ENCODE measurements at places on chromosomes 13 and 19.
A peak's percentile ranks its signal among the peaks of the same experiment; 100 is the strongest.

DNA sequence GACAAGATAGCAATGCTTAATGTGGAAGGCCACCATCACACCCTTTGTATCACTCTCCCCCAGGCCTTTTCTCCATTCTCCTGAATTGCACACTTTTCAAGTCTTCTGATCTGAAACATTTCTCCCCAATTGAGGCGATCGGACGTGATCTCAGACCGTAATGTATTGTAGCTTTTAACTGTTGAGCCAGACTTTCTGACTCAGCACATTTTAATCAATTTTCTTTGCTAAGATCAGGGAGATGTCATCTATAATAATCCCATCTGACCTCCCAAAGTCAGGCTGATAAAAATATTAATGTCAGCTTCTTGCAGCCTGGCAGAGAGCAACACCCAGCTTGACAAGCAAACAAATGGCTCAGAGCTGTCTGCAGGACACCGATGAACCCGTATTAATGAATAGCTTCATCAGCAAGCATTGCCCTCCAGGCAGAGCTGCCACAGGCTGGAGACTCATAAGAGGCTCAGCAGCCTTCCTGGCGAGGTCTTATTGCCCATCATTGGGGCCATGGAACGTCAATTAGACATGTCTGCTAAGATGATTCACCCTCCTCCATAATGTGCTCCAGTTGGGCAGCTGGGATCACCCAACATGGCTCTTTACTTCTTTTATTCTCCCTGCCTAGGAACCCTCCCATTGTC lies 60.2 kb upstream of the UQCRFS1 start:
- DNase-seq, result no peak

- DNase-seq, result no peak
These were observed 50.3 kb upstream of the TUBGCP3 start for GRCh38 chr13:112638157-112638750.

- peak; percentile 91 for DNase-seq
These were observed 194.5 kb downstream of the KATNAL1 start for GRCh38 chr13:30112602-30113435.

- DNase-seq, result no peak
These were observed 1.9 kb downstream of the KDM4B start for GRCh38 chr19:4970558-4971423.

DNA sequence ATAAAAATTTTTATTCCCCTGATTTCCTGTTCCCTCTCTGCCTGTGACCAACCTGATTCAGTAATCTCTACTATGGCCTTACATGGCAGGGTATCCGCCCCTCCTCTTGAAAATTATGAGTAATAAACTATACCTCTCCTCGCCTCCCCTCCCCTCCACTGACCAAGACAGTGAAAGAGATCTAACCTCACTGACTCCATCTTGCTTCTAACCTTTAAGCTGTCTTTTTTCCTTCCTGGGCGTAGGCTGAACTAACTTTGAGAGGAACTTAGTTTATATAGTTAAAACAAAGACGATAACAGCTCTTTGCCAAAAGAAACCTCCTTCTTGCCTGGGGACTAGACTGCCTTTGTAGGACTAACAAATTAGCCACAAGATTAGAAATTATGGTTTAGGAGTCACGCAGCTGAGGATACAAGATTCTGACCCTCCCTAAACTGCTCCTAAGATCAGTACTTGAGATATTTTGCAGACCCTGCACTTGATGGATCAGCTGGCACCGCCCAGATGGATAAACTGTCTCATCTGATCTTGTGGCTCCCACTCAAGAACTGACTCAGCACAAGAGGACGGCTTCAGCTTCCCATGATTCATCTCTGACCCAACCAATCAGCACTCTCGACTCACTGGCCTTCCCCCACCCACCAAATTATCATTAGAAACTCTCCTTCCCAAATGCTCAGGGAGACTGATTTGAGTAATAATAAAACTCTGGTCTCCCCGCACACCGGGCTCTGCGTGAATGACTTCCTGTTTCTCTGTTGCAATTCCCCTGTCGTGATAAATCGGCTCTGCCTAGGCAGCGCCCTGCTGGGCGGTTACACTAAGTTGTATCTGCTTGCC lies 187.1 kb downstream of the TDRD3 start:
- no peak for DNase-seq

- DNase-seq, result no peak
These were observed 496.4 kb downstream of the LMO7 start for GRCh38 chr13:76132532-76132931.

GRCh38 chr13:104953588-104953987 lies 1581.9 kb downstream of the EFNB2 start:
- no peak for DNase-seq

DNA sequence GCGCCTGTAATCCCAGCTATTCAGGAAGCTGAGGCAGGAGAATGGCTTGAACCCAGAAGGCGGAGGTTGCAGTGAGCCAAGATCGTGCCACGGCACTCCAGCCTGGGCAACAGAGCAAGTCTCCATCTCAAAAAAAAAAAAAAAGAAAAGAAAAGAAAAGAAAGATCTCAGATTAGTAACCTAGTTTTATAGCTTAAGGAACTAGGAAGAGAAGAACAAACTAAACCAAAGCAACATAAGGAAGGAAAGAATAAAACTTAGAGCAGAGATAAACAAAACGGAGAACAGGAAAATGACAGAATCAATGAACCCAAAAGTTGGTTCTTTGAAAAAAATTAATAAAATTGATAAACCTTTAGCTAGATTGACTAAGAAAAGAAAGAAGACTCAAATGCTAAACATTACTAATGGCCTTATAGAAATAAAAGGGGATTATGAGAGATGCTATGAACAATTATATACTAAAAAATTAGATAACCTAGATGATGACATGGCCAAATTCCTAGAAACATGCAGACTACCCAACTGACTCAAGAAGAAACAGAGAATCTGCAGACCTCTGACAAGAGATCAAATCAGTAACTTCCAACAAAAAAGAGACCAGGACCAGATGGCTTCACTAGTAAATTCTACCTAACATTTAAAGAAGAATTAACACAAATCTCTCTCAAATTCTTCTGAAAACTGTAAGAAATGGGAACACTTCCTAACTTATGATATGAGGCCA lies 68.2 kb downstream of the CDADC1 start:
- no peak for DNase-seq

GRCh38 chr19:32717496-32717895 lies 2.1 kb upstream of the TDRD12 start:
- DNase-seq, result no peak

- DNase-seq, result no peak
These were observed 13.1 kb upstream of the MEDAG start for GRCh38 chr13:30892966-30893365.

DNA sequence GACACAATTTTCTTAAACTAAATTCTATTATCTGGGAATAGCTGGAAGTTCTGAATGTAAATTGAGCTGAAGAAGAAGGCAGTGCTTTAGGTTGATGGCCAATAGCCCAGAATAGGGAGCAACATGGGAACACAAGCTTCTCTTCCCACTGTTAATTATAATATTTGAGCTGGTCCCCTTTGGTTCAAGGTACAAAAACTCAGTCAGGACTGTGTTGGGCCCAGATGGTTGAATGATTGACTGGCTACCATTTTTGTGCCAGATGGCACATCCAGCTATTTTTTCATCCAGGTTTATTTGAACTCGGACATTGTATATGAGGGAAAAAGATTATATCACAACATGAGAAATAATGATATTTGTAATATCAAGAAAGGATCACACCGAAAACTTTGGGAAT lies 458.9 kb downstream of the SLITRK1 start:
- no peak for DNase-seq

- DNase-seq, result no peak
These were observed 131.9 kb upstream of the IRS2 start for GRCh38 chr13:109918179-109918711.

DNA sequence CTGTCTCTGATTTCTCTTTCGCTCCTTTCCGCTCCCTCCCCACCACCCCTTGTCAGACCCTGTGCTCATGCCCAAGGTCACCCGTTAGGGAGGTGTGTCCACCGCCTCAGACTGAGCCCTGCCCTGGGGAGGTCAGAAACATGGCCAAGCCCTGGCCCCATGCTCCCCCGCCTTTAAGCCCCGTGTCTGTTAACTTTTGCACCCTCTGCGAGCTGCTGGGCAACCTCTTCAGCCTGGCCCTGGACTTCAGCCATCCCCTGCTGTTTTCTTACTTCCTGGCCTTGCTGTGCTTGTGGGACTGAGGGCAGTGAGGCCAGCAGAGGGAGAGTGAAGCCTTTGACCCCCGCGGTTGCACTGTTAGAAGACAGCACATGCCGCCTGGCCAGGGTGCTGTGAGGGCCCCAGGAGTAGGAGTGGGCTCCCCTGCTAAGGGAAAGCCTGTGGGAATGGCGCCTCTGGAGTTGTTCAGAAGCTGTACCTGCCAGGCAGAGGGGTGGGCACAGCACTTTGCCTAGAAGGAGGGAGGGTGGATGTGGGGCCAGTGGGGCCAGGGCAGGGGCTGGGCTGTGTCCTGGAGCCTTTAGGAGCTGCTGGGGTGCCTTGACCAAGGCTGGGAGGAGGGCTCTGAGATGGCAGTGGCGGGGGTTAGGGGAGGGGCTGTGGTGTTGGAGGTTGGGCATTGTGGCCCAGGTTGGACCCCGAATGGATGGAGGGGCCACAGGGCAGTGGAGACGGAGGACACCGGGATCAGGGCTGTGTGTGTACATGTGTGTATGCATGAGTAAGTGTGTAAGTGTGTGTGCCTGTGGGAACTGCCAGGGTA lies 7.9 kb downstream of the UPF1 start:
- DNase-seq, result no peak

DNA sequence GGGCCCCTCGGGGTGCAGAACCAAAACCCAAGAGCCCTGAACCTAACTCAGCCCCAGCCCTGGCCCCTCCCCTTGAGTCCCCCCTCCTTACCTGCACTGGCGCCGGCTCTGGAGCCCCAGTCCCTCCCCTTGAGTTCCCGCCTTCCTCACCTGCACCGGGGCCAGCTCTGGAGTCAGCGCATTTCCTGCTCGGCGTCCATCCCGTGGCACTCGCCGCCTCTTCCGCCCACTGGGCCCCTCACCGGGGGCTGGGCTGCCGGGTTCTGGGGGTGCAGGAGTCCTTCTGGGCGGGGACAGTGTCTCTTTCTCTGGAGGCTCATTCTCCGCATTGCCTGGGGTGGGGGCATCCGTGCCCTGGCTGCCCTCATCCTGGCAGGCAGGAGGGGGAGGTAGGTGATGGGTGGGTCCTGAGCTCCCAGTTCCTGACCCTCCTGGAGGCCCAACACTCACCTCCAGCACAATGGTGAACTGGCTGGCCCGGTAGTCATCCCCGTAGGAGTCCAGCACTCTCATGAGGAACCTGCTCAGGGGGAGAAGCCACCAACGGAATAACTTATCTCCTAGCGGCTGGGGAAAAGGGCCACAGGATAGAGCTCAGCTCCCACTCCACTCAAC lies 5.3 kb downstream of the NDUFA3 start:
- DNase-seq, result peak; percentile 42

- no peak for DNase-seq
These were observed 91.7 kb downstream of the GADD45B start for GRCh38 chr19:2567580-2567979.

DNA sequence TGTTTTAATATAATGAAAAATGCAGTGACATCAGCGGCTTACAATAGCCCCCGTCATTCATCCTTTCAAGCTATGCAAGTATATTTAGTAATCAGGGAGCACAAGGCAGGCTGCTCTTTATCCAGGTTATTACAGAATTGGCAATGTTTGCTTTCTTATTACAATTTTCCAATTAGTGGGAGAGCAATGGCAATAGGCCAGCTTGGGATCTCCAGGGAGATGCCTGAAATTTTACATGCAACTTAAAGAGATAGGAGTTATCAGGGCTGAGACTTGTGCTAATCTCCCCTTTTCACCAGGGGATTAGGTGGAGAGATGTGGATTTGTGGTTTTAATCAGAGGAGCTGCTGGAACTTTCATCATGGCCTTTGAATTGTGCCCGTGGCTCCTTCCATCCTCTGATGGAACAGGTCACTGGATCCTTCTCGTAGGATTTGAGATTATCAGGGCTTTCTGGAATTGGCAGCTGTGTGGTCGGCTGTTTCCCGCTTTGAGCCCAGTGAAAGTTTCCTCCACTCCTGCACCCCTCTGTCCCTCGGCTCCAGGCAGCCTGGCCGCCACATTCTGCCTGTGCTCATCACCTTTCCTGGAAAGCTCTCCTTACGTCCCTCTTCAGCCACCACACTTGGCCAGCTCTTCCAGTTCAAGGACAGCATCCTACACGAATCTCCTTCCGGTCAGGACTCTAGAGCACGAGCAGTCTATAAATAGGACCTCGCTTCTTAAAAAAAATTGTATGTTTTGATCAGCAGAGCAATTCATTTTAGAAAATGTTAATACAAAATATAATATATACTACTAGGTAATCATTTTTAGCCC lies 47.0 kb downstream of the CBY2 start:
- DNase-seq, result no peak

- no peak for DNase-seq
These were observed 93.0 kb upstream of the ARGLU1 start for GRCh38 chr13:106660746-106661625.

DNA sequence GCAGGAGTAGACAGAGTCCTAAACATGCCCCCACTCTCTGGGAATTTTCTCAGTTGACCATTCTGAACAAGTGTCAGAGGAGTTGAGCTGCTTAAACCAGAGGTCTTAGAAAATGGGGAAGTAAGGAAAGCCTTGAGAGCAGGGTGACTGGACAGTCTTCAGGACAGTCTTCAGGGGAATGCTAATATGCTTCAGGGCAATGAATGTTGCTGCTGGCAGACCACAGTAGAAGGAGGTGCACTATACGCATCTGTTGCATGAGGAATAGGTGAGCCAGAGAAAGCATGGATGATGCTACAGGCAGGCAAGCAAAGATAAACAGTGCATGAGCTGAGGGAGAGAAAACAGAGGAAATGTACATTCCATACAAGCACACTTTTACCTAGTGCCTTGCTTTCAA lies 196.6 kb upstream of the GPR12 start:
- DNase-seq, result no peak

- DNase-seq, result peak; percentile 40
These were observed 5.3 kb downstream of the GRAMD1A start for GRCh38 chr19:35005256-35005977.

DNA sequence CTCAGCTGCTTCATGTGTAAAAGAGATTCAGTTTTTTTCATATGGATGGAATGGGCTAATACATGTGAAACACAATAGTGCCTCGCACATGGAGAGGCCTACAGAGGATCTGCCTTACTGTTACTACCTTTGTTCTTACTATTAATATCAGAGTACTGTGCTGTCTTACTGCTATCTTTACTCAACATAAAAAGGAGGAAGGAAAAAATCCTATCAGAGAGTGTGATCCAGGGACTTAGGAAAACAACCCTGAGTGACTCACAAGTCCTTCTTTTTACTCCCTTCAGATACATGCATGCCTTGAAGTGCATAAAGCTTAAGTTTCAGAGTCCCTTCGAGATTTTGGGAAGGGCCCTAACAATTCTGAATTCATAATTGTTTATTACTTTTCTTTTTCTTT lies 136.8 kb downstream of the TBC1D4 start:
- DNase-seq, result no peak
